IMR-90 (cell line): ENCODE measurements at places on chromosomes 16 and 17. TPM values are rescaled to one million over a fixed set of nuclear protein-coding genes. Genes with fewer than 3 reads are reported as not detected.

RAB37 gene
- polyA plus RNA-seq = 0.19 TPM in 1 of 2 replicates, not detected in the other

TBC1D3C gene
- 0.04 TPM in 1 of 2 replicates, not detected in the other for polyA plus RNA-seq

CDRT15 gene
- polyA plus RNA-seq = not detected in 2 replicates

ITGAX gene
- polyA plus RNA-seq = 0.09 TPM in 2 replicates

SLC4A1 gene
- not detected in 2 replicates for polyA plus RNA-seq

DLX4 gene
- polyA plus RNA-seq = not detected in 2 replicates

CPHXL2 gene
- polyA plus RNA-seq = not detected in 2 replicates

ZP2 gene
- not detected in 2 replicates for polyA plus RNA-seq

GLG1 gene
- polyA plus RNA-seq = 93.1 and 107 TPM in 2 replicates

RAB11FIP4 gene
- 0.59 and 0.68 TPM in 2 replicates for polyA plus RNA-seq

NOTUM gene
- polyA plus RNA-seq = 0.05 and 0.06 TPM in 2 replicates

RNF112 gene
- 5.5 and 5.7 TPM in 2 replicates for polyA plus RNA-seq

G6PC3 gene
- 107 and 127 TPM in 2 replicates for polyA plus RNA-seq

KREMEN2 gene
- polyA plus RNA-seq = 0.03 and 0.11 TPM in 2 replicates

MYCBPAP gene
- 0.17 and 0.30 TPM in 2 replicates for polyA plus RNA-seq

MARVELD3 gene
- not detected in 2 replicates for polyA plus RNA-seq

CFAP97D1 gene
- polyA plus RNA-seq = 0.03 TPM in 1 of 2 replicates, not detected in the other

ICAM2 gene
- polyA plus RNA-seq = 0.12 and 0.17 TPM in 2 replicates

XAF1 gene
- 0.50 and 1.3 TPM in 2 replicates for polyA plus RNA-seq

CD300LB gene
- not detected in 2 replicates for polyA plus RNA-seq

CCL4 gene
- not detected in 2 replicates for polyA plus RNA-seq

KRT32 gene
- 0.06 and 0.09 TPM in 2 replicates for polyA plus RNA-seq

PRSS8 gene
- 0.10 TPM in 1 of 2 replicates, not detected in the other for polyA plus RNA-seq

CCL3 gene
- not detected in 2 replicates for polyA plus RNA-seq

MT4 gene
- not detected in 2 replicates for polyA plus RNA-seq

SSTR5 gene
- not detected in 2 replicates for polyA plus RNA-seq

KIF2B gene
- polyA plus RNA-seq = not detected in 2 replicates

CCDC40 gene
- polyA plus RNA-seq = 3.8 and 4.7 TPM in 2 replicates

ZFP3 gene
- 0.60 and 0.75 TPM in 2 replicates for polyA plus RNA-seq

PRR29 gene
- 0.11 and 0.17 TPM in 2 replicates for polyA plus RNA-seq

GPR139 gene
- not detected in 2 replicates for polyA plus RNA-seq
